ENCODE measurements at places on chromosomes 6 and 20.

DNA sequence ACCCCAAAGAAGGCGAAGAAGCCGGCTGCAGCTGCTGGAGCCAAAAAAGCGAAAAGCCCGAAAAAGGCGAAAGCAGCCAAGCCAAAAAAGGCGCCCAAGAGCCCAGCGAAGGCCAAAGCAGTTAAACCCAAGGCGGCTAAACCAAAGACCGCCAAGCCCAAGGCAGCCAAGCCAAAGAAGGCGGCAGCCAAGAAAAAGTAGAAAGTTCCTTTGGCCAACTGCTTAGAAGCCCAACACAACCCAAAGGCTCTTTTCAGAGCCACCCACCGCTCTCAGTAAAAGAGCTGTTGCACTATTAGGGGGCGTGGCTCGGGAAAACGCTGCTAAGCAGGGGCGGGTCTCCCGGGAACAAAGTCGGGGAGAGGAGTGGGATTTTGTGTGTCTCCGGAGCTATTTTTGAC, 69.6 kb downstream of the HFE start:
- DNase-seq: peak; percentile 94

- DNase-seq: no peak
Observed at GRCh38 chr6:11754625-11755271, 23.9 kb downstream of the ADTRP start.

DNA sequence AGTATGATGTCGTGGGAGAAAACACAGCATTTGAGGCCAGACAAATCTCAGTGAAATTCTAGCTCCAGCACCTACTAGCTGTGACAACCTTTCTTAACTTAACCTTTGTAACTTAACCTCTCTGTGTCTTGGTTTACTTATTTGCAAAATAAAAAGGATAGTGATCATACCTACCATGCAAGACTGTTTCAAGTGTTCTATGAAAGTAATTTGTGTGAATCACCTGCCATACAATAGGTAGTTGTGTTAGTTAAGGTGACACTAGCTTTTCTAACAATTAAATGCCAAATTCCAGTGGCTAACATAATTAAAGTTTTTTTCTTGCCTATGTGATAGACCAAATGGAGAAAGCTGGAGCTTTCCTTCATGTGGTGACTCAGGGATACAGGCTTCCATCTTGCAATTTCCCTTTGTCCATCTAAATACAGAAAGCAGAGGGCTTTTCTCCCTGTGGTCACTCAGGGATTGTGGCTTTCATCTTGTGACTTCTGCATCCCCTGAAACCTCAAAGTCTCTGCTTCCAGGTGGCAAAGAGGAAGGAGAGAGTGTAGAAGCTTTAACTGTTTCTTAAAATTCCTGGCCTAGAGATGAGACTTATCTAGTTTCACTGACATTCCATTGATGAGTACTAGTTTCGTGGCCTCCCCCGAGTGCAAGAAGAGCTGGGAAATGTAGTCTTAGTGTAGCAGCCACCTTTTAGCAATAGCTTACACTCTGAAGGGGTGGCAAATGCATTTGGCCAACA, 311.4 kb downstream of the CLIC5 start:
- no peak for DNase-seq

DNA sequence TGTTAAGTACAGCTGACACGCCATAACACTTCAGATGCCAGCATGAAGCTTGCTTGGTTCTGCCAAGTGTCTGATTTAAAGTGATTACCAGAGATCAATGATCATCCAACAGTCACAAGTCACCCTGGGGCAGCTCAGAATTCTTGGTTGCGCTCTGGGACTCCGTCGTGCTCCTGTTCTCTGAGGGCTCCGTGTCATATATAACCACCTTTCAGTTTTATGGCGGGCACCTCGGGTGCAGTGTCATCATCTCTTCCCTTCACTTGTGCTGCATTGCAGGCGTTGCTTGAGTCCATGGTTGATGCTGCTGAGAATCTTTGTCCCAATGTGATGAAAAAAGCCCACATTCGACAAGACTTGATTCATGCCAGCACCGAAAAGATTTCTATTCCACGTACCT, 101.4 kb upstream of the SCGN start:
- DNase-seq: no peak

DNA sequence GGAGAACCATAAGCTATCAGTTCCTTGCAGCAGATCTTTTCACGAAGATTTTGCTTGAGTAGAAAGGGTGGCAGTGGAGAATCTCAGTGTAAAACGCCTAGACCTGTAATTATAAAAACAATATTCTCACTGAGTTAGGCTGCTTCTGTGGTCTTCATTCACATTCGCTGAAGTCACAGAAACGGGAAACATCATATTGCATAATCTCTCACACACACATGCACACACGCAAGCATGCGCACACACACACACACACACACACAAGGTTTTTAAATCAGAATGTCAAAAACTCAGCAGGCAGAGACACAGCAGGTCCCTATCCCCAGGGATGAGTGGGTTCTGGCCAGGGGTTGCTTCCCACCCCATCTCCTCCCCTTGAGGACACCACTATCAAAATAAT, 175.5 kb downstream of the ATXN1 start:
- DNase-seq: no peak

GRCh38 chr20:10669843-10670446, 3.9 kb downstream of the JAG1 start:
- no peak for DNase-seq

DNA sequence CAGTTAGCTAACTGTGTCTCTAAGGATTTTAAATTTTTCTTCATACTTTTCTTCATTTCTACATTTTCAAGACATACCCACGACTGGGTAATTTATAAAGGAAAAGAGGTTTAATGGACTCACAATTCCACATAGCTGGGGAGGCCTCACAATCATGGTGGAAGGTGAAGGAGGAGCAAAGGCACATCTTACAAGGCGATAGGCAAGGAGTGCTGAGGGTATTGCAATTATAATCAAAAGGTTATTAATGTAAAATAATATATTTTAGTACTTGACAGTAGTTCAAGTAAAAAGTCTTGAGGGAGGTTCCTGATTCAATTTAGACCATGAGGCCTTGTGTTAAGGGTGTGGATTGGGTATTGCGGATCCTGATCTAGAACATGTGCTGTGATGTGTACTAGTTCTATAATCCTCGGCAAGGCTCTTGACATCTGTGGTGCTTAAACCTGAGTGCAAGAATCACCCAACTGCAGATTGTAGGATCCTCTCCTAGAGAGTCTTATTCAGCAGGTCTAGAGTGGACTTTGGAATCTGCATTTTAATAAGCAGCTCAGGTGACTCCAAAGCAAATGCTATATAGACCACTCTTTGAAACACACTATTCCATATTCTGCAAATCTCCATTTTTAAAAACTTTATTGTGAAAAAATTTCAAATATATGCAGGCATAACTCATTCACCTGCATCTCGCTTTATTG, 7.2 kb upstream of the ABCC10 start:
- DNase-seq: no peak

DNA sequence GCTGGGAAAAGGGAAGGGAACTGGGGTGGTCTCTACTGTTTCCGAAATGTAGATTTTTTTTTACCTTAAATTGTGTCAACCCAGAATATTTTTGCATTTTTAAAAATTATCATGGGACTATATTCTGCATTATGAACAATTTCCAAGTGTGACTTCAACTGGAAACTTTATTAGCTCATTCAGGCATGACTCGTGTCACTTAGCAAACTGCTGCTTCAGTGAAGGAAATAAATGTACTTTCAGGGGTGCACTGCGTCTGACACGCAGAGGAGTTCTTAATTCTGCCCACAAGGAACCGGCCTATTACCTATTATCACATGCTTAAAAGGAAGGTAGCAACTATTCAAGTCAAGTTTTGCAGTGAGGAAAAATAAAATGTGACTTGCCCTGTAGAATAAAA, 291.3 kb upstream of the PRDM1 start:
- DNase-seq: no peak

DNA sequence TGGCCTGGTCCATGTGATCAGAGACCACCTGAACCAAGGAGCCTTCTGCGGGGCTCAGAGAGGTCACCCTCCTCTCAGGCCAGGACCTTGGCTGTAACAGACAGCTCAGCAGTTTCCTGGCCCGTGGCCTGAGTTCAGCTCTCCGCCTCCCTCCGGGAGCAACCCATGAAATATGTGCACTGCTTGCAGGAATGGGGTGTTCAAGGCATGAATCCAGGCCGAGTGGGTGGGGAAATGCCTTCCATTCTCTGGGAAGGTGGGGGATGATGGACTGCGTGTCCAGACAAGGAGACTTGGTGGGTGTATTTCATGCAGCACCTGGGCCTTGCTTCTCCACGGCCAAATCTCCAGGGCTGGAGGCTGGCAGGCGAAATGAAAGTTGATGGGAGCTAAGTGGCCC, 46.0 kb downstream of the SIRPA start:
- DNase-seq: no peak

GRCh38 chr6:26202811-26203583, 115.8 kb downstream of the HFE start:
- DNase-seq: no peak

- no peak for DNase-seq
Observed at GRCh38 chr20:52008874-52009273, 182.7 kb downstream of the ZFP64 start.

- no peak for DNase-seq
Observed at GRCh38 chr6:122035173-122035572, 364.3 kb upstream of the HSF2 start.

DNA sequence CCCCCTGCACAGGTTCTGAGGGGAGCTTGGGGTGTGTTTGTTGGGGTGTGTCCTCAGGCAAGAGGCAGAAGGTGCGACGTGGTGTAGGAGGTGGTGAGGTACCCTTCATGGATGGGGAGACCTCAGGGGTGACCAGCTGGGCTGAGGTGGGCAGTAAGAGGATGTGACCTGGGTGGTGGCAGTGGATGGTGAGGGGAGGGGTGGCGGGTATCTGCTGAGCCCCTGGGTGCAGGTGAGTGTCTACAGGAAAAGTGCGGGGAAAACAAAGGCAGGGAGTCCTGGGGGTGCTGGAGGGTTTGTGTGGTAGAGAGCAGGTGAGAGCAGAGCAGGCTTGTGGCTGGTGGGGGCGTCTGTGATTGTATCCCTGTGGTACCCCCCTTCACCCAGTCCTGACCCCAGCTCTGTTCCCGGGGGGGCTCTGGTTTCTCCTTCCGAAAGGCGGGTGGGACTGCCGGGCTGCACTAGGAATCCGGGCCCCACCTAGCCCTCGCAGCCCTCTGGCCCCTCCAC, 631 bp downstream of the RAET1L start:
- DNase-seq: no peak

Measured in WERI-Rb-1 (cell line).